ENCODE measurements at places on chromosomes 11 and 22.

- no peak for DNase-seq
Observed at GRCh38 chr11:105005451-105005845, 17.5 kb downstream of the CASP5 start.

- DNase-seq = no peak
Observed at GRCh38 chr11:73995731-73996130, 13.1 kb upstream of the UCP2 start.

DNA sequence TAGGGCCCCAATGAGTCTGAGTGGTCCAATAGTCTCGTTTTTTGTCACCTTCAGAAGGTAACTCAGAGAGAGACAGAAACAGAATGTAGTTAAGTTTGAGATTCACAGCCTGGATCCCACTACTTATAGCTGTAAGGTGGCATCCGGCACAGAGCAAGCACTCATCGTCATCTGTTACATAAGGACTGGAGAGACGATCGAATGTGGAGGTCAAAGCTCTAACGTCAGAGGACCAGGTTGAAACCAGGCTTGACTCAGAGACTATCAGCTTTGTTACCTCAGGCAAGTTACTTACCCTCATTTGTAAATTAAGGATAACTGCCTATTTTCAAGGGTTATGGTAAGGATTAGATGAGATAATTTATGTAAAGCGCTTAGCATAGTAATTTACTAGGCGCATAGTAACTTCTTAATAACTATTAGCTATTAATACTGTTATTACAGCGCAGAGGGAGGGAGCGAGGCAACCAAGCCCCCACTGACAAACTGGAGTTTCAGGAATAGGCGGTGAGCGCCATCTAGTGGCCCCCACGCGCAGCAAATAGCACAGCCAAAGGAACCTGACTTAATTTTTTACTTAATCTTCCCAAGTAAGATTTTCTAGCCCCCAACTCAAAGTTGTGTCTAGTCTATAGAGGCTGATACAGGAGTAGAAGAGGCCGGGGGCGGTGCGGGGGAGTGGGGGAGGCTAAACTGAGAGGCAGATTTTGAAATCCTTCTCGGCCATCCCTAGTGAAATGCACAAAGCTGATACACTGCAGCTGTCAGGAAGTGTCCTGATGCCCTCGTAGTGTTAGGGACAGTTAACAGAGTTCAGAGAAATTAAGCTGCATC lies 29.0 kb upstream of the API5 start:
- DNase-seq = peak; percentile 44

DNA sequence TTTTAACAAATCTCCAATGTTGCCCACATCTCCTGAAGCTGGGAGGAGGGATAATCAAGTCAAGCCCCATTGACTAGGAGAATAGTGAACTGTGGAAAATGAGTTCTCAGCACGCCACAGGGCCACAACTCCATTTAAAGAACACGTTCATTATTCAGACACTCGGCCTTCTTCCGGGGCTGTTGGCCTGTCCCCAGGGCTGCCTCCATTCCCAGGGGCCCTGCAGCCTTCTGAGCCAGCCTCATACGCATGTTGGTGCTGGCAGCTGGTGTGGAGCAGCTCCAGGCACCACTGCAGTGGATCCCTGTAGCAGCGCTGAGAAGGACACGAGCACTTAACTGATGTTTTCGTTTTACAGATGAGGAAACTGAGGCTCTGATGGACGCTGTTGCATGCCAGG lies 87.5 kb upstream of the RCN1 start:
- DNase-seq = no peak

DNA sequence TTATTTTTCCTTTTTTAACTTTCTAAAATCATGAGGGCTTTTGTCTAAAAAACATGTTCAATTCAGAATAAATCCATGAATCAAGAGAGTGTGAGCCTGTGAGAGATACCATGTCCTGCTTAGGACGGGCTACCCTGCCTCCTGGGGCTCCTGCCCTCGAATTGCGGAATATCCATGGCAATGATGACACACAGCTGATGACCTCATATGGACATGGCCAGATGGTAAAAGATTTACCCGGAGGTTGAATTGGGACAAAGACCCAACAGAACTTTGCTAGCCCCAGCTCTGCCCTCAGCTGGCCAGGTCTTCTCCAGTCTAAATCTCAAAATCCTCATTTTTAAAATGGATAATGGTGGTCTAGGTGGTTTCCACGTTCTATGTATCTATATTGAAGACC lies 538.1 kb upstream of the API5 start:
- no peak for DNase-seq

DNA sequence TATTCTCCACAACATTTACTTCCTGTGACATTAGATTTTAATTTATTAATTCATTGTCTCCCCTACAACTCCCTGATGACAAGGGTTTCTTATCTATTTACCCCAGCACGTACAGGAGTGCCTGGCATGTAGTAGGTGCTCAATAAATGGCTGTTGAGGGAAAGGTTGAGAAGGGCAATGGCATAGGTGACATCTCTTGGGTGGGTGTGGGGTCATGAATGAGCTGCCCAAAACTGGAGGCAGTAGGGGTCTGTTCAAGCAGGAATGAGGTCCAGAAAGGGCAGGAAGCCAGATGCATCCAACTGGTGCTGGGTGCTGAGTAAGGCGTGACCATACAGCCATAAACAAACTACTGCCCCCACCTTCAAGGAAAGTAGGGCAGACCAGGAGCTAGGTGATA lies 2.8 kb downstream of the VWCE start:
- no peak for DNase-seq

GRCh38 chr22:43179146-43179910 lies 7.6 kb downstream of the TTLL12 start:
- DNase-seq = no peak

DNA sequence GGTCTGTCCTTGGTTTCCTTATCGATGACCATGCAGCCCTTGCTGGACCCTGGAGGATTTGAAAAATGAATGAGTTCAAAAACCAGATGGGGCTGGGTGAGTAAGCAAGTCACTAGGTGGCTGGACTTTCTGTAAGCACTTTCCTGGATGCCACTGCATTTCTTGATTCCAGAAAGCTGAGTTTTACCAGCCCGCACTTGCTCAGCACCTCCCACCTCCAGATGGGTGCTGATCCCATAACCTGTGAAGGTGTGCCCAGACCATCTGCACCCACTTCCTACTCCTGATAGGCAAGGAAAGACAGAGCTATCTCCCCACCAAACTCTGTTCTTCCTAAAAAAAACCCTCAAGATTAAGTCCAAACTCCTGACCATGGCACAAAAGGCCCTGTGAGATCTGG lies 21.1 kb downstream of the ASCC2 start:
- DNase-seq = no peak

DNA sequence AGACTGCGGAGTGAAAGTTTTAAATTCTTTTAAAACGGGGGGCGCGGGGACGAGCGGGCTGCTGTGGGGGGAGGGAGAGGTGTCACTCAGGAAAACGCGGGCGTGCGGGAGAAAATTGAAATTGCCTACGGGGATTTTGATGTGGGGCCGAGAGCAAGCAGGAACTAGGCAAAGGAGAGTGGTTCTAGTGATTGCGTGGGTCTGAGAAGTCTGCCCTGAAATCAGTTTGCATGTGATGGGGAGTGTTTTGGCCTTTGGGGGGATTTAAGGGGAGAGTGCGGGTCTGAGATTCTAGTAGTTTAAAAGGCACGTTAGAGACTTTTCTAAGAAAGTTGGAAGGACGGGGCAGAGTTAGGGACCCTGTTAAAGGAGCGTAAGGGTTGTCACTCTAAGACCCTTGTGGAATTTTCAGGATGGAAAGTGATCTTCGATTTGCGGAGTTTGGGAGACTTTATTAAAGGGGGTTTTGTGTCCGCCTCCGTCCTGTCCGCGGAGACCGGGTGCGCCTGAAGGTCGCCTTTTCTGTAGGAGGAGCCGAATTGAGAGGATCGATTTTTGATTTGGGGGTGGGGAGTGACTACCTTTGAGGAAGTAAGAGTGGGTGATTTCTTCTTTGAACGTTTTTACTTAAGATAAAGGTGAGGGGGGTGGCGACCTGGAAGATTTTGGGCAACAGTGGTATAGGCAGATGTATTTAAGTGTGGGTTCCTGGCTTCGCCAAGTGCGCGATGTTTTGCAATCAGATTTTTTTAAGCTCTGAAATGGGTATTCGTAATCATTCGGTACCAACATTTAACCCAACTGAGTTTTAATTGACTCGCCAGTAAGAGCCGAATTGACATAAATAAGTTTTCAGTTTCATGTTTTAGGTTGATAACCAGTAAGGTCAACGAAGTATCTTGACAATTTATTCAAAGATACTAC lies 1.1 kb downstream of the EED start:
- DNase-seq = peak; percentile 43

GRCh38 chr22:46826438-46827135 lies 64.1 kb downstream of the TBC1D22A start:
- DNase-seq = no peak

- DNase-seq = no peak
Observed at GRCh38 chr22:48254311-48254873, 1491.9 kb downstream of the TBC1D22A start.

DNA sequence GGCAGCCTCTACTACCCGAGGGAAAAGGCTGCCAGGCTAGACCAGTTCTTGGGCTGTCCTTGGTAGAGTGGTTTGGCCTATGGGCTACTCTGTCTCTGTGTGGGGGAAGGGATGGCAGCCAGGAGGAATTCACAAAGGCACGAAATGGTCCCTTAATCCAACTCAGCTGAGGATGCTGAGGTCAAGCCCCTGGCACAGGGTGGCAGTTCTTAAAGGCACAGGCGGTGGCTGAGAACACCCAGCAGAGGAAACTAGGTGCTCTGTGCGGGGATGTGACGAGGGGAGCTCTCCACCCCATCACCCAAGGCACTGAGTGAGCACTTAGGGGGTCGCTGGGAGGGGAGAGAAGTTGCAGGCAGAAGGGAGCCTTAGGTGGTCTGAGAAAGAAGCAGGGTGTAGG lies at the start of gene MFRP:
Gene MFRP (minus strand): TSS at position 101 of the 400 bp plus-strand sequence. CDS start 192 bp downstream, outside the sequence.
- no peak for DNase-seq

- no peak for DNase-seq
Observed at GRCh38 chr11:2775626-2776350, 76.0 kb upstream of the KCNQ1OT1 start.

DNA sequence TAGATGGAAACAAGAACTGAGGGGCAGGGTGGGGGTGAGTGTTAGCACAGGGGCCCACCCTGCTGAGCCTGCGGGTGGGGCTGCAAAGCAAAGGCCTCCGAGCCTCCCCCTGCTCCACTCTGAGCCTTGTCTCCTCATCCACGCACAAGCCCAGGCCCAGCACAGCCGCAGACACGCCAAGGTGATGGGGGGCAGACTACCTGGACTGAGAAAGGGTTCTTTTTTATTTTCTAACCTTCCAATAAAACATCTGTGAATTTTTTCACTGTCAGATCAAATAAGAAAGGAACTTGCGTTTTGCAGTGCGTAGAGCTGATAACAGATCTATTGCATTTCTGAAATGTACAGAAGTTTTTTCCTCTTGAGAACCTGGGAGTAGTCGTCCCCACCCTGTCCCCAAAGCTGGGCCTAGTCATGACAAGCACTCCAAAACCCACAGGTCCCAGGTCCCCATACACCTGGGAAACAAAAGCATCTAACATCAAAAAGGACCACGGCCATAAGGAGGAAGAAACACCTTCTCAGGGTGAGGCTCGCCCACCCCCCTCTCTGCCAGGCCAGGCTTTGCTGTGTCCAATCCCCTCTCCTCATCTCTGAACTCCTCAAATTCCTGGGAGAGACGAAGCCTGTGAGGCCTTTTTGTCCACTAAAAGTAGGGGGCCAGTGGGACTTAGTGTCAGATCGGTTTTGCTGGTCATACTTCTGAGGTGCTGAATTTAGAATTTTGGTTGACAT lies 22.7 kb upstream of the CD5 start:
- no peak for DNase-seq

DNA sequence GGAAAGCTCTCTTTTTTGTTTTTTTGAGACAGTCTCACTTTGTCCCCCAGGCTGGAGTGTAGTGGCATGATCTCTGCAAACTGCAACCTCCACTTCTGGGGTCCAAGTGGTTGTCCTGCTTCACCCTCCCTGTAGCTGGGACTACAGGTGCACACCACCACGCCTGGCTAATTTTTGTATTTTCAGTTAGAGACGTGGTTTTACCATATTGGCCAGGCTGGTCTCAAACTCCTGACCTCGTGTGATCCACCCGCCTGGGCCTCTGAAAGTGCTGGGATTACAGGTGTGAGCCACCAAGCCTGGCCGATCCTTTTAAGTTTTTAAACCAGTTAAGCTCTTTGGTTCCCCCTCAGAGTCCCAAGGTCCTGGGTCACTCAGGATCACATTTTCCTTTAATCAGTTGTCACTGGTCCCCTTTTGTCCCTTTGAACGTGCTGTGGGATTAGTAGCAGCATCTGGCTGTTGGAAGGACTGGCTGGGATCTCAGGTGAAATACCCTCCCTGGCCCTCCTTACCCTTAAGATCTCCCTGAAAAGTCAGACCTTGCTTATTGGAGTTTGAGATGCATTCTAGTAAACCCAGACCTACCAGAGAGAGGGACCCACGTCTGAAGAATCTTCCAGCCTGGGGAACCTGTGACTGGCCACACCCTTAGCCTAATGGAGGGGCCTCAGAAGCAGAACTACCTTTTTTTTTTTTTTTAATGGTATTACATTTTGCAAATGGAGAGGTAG lies 8.1 kb downstream of the MALAT1 start:
- peak; percentile 73 for DNase-seq

DNA sequence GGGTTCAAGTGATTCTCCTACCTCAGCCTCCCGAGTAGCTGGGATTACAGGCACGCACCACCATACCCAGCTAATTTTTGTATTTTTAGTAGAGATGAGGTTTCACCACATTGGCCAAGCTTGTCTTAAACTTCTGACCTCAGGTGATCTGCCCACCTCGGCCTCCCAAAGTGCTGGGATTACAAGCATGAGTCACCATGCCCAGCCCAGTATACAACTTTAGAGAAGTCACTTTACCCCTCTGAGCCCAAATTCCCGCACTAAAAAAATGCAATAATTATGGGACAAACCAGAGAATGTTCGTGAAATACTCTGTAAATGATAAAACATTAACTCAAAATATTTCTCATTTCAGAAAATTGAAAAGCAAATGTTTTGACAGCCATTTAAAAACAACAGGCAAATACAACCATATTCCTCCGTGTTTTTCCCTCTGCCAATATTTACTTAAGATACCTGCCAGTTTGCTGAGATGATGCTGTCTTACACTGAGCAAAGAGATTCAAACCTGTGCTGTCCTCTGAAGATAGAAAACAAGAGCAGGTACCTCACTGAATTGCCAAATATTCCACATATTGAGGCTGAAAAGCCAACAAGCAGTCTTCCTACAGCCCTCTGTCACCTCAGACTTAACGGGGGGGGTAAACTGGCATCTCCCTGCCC lies 9.6 kb downstream of the PLEKHA7 start:
- DNase-seq = no peak

- no peak for DNase-seq
Observed at GRCh38 chr11:417652-418342, 3.0 kb upstream of the SIGIRR start.

- DNase-seq = peak; percentile 57
Observed at GRCh38 chr11:6414874-6415328, 4.0 kb downstream of the APBB1 start.

All from activated CD4-positive, alpha-beta T cell treated with anti-CD3 and anti-CD28 coated beads, Interleukin-2, amount 50 U/mL, for 48 hours (primary cell).